ENCODE measurements at places on chromosomes 12 and 14.

DNA sequence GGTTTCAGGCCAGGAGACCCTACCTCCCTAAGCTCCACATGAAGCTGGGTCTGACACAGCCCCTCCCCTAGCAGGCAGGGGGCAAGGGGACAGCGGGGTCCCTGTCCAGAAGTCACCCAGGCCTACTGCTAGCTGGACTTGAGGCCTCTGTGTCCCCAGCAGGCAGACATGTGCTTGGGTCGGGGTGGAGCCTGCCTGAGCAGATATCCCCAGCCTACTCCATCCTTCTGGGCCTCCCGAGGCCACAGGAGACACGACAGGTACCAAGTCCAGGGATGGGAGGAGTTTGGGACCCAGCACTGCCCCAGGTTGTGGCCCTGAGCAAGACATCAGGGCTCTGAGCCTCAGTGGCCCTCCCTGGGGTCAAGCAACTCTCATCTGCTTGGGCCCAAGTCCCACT is 105.2 kb upstream of the EIF5 start:
- no peak for DNase-seq

GRCh38 chr12:104643093-104643818 is 186.5 kb downstream of the CHST11 start:
- DNase-seq = no peak

DNA sequence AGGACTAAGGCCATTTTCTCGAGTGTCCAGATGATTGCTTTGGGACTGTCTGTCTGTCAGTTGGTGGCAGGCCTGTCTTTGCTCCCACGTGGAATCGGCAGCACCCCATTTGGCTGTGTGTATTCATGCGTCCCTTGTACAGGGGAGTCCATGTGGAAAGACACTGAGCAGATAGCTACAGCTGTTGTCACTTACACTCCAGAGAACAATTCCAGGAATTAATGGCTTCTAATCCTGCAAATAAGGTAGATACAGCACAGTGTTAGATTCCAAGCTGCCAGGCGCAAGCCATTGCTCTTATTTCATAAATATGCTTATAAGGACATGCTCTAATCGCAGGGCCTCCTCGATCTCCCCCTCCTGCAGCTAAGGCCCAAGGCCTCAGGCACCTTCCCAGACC is 208.8 kb downstream of the VRK1 start:
- DNase-seq = no peak

DNA sequence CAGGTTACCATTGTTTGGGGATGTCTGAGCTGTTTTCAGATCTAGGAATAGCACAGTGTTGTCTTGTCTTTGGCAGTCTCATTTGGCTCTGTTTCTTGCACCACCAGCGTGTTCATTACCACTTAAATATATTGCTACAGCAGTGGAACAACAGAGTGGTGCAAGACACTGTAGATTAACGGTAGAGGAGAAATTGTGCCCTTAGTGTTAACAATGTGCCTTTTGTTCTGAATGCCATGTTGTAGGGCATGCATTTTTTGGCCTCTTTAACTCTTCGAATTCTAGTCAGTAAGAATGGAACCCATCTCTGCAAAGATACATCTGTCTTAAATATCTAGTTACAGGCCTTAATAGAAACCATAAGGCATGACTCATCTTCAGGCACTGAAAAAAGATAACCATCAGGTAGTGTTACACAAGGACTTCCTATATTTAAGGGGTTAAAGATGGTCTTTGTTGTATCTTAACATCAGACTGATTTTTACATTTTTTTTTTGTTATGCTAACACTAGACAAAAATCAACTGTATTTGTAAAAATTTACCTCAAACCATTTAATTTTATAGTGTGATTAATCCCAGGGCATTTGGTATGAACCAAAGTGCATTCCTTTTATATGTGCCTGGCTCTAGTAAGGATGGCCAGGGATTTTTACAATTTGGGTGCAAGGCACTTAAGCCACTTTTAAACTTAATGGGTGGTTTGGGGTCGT is 12.9 kb downstream of the DYRK2 start:
- no peak for DNase-seq

- no peak for DNase-seq
Measured at GRCh38 chr12:31644536-31644935, 15.0 kb upstream of the ETFBKMT start.

DNA sequence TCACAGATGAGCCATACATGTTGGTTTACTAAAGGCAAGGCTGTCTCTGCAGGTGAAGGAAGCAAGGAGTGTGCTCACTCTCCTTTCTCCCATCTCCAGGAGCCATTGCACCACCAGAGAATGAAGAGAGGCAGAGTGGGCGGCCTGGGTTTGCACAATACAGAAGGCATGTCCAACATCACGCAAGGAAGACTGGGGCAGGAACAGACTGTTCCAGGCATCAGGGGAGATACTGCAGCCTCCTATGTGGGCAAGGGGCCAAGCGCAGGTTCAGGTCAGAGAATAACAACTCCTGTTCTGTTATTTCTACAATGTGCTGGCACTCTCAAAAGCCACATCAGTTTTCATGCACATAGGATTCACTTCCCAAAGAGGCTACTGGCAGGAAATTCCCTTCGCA is 1.7 kb upstream of the TMEM229B start:
- DNase-seq = no peak

- no peak for DNase-seq
Measured at GRCh38 chr14:51939755-51940301, 49.5 kb upstream of the RTRAF start.

GRCh38 chr14:59346796-59347510 is 118.2 kb downstream of the GPR135 start:
- no peak for DNase-seq

- no peak for DNase-seq
Measured at GRCh38 chr14:78782551-78782950, 612.4 kb downstream of the NRXN3 start.

GRCh38 chr12:13128291-13128965 is 25.0 kb upstream of the GSG1 start:
- DNase-seq = no peak

GRCh38 chr14:103623883-103624482 is 5.0 kb upstream of the KLC1 start:
- DNase-seq = no peak

DNA sequence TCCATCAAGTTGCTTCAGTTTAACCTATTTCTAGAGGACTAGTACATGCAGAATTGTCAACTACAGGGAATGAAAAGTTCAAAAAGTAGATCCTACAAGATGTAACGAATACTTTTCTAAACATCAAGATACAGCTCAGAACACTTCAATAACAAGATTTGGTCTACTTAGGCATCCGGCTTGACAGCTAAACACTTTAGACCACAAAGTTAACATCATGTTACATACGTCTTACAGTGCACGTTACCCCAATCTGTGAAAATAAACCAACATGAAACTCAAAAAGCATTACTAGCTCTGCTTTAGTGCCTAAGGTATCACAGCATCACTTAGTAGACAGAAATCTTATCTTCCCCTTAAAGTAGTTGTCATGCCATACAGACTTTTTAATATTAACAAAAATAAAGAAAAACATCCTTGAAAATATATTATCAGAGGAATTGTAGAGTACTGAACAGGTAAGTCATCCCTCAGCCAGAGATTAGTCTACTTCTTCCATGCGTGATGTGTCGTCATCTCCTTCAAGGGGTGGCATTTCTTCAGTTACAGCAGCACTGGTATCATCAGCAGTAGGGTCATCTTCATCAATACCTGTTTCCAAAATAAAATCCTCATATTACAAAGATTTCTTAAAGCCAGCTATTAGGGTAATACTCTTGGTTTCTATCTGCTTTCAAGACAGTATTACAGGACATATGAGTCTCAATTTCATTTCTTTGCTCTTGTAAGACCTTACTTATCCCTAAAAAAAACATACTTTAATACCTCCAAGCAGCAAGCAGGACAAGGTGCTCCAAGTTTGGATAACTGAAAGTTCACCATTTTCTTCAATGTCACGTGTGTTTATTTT is 5.4 kb downstream of the HSP90AA1 start:
- no peak for DNase-seq

DNA sequence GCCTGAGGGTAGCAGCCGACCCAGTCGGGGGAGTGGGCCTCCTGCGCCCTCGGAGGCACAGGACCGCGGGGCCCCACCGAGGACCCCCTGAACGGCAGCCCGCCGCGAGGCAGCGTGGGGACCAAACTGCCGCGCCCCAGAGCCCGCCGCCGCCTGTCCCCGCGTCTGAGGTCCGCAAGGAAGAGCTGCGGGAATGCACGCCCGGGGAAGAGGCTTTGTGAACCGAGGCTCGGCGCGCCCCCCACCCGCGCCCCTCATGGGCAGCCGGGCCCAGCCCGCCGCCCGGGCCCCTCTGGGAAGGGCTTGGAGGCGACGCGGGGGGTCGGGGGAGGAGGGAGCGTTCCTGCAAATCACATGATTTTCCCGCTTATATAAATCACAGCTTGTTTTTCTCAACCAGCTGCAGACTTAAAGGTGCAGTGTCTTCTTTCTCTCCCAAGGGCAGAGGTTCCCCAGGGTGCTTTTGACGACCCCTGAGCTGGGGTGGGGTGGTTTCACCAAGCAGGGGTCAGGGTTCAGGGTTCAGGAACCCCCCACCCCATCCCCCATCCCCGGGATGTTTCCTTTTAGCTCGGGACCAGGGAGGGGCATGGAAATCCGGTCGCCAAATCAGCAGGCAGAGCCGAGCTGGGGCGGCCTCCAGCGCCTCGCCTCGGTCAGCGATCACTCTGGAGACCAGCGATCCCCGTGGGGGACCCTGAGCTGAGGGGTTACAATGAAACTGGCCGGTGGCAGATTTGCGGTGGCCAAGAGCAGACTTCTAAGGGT is 44.7 kb upstream of the ATP23 start:
- no peak for DNase-seq

- DNase-seq = no peak
Measured at GRCh38 chr12:45216983-45217485, 1.1 kb downstream of the ANO6 start.

DNA sequence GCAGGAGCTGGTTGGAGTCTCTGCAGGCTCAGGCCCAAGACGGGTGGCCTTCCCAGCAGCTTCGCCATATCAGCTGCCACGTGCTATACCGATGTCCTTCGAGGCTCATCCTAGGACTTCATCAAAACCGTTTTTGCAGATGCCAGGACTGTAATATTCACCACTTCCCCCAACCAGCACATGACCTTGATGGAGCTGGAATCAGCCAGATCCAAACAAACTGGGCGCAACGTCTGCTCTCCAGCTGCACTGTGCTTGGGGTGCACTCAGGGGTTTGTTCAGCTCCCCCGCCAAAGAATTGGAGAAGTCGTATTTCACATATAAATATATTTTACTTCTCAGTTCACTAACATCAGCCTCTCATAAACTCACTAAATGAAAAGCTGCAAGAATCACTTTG is 149.5 kb upstream of the DIO3 start:
- DNase-seq = no peak

GRCh38 chr14:22502551-22502950 is 86.5 kb downstream of the DAD1 start:
- DNase-seq = no peak

- no peak for DNase-seq
Measured at GRCh38 chr14:39016733-39017095, 86.3 kb downstream of the SEC23A start.

- DNase-seq = no peak
Measured at GRCh38 chr12:101002696-101003419, 207.2 kb downstream of the SLC5A8 start.

DNA sequence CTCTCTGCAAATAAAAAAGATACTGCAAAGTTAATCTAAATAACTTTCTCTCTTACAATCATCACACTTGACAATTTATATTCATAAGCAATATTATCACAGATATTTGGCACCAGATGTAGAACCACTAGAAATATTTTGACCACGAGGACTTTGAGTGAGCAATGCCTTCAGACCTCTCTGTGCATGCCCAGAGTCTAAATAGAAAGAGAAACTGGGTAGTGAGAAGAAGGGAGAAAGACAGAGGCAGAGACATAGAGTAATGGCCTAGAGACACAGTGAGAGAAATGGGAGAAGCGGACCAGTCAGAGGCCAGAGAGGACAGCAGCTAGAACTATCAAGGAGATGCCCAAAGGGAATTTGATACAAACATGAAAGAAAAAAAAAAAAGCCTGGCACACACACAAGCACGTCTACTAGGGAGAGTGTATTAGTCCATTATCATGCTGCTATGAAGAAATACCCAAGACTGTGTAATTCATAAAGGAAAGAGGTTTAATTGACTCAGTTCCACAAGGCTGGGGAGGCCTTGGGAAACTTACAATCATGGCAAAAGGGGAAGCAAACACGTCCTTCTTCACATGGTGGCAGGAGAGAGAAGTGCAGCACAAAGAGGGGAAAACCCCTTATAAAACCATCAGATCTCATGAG is 41.1 kb downstream of the BMP4 start:
- DNase-seq = no peak

GRCh38 chr12:25155022-25155576 is 39.9 kb downstream of the DNAI7 start:
- DNase-seq = peak; percentile 55

DNA sequence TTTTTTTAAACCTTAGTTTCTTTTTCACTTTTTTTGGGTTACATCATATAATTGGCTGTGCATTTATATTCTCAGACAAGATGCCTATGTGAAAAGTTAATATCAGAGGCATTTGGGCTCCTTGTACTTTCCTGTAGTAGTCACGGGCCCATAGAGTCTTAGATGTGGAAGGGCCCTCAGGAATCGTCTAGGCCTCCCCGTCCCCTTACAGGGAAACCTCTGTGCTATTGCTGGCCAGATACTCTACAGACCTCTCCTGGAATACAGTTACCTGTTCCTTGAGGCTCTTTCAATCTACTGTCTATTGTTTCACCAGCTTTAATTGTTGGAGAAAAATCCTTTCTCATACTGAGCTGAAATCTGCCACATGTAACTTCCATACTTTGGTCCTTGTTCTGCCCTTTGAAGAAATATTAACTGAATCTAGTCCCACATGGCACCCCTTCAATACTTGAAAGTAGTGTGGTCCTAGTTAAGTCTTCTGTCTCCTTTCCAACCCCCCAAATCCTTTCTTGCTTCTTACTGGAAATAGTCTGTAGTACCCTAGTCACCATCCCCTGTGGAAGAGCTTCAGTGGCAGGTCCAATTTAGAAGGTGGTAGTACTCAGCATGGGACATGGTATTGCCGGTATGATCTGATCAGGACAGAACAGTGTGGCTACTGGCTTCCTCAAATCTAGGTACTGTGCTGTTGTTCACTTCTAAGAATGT is 3.1 kb downstream of the ATP23 start:
- no peak for DNase-seq

- no peak for DNase-seq
Measured at GRCh38 chr12:60394665-60395064, 798.8 kb downstream of the SLC16A7 start.

- no peak for DNase-seq
Measured at GRCh38 chr14:100281286-100282082, 24.8 kb downstream of the SLC25A29 start.

DNA sequence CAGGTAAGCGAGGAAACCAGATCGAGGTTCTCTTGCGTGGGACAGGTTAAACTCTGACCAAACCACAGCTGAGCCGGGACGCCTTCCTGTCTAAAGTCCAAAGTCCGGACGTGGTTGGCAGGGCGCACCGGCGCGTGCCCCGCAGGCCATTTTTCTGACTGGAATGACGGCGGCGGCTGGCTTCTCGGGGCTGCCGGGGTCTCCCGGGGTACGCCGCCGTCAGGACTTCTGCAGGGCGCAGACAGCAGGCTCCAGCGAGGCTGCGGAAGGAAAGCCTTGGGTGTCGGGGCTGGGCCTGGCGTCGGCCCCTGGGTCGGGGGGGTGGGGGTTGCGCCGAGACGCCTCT is 32.8 kb downstream of the MIA2 start:
- no peak for DNase-seq

- no peak for DNase-seq
Measured at GRCh38 chr14:79415726-79416125, 795.6 kb downstream of the DIO2 start.
